ENCODE measurements at places on chromosomes 4 and X.

DNA sequence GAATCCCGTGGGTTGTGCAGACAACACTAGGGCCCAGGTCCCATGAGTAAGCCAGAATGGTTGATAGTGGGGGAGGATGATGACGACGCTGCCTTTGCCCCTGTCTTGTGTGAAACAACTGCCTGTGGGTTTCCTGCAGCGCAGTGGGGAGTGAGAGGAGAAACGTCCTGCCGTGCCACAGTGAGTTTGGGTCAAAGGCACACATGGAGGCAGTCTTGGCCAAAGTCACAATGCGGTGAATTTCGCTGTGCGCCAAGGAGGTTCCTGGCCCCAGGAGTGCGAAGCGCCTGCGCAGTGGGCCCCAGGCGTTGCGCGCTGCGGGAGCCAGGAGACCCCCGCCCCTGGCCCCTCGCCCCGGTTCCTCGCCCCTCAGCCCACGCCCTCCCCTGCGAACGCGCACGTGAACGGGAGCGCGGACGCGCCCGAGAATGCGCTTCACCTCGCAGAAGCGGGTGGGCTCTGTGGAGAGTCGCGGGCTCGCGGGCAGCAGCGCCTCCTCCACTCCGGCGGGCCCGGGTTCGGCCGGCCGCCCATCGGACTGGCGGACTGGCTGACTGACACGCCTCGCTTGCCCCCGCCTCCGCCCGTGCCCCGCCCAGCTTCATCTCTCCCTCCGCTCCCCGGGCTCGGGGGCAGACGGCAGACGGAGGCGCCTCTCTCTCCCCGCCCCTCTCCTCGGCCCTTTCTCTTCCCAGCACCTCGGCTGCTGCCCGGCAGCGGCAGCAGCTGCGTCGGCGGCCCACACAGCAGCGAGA lies at the start of gene NUDT10:
Gene NUDT10 (plus strand): TSS at position 635 of the 755 bp plus-strand sequence. CDS start 144 bp downstream, outside the sequence.
- DNase-seq: no peak

GRCh38 chr4:105293360-105293759 lies 146.7 kb downstream of the TET2 start:
- DNase-seq: no peak

GRCh38 chr4:82256718-82257117 lies 117.1 kb downstream of the HNRNPD start:
- DNase-seq: no peak

DNA sequence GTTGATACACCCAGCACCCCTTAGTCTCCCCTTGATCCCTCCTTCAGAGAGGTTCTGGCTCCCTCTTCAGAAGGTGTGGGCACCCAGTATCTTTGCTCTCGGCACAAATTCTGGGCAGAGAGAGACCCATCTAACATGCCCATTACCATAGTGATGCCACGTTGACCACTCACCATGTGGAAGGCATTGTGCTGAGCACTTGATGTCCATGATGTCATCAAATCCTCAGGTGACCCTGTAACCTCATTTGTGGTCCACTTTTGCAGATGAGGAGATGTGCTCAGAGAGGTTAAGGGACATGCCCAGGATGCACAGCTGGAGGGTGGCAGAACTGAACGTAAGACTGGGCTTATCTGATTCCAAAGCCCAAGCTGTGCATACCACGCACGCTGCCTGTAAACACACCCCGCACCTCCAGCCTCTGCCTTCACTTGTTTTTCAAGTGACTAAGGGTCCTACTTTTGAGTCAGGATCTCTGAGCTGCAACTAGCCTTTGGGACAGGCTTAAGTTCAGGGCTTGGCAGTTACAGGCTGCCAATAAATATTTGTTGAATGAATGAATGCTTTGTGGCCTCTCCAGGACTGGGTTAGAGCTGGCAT lies 55.2 kb downstream of the HTRA3 start:
- DNase-seq: no peak

DNA sequence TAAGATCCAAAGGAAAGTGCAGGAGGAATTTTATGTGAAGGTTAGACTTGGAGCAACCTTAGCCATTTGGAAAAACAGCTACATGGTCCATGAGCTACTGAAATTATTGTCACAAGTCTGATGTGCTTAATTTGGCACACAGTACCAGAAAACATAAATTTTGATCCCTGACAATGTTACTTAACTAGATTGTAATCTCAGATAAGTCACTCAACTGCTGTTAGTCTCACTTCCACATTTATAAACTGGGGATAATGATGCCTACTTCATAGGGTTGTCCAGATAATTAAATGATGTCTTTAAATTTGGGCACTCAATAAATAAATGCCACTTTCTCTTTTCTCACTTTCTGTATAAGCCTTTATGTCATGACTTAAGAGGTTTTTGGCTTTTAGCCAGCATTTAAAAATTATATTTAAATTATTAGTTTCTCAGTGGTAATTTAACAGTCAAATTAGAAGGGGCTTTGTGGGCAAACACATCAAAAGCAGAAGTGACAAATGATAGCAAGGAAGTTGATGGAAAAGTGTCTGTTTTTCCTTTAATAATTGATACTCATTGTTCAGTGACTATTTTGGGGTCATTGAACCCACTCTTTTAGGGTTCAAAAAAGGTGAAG lies 58.3 kb downstream of the PAQR3 start:
- DNase-seq: no peak

All from LNCaP clone FGC (cell line).